ENCODE measurements at places on chromosomes 12 and 14. TPM values are rescaled to one million over a fixed set of nuclear protein-coding genes. Genes with fewer than 3 reads are reported as not detected.
A peak's percentile ranks its signal among the peaks of the same experiment; 100 is the strongest.

Gene DHRS2
- polyA plus RNA-seq = 0.92 TPM

GRCh38 chr12:93632383-93632782 is 44.8 kb upstream of the CRADD start:
- H3K27ac ChIP-seq = no peak overlapping the region
- no peak for DNase-seq
- no peaks in the 10 kb centered on the region for H3K36me3 ChIP-seq
- no peak overlapping the region for H3K4me3 ChIP-seq

- no peak overlapping the region for H3K27ac ChIP-seq
- H3K36me3 ChIP-seq = no peaks in the 10 kb centered on the region
- no peaks in the 10 kb centered on the region for H3K27me3 ChIP-seq
- no peaks in the 10 kb centered on the region for H3K4me1 ChIP-seq
Observed at GRCh38 chr12:6423267-6424007, 21.3 kb upstream of the CD27 start.

DNA sequence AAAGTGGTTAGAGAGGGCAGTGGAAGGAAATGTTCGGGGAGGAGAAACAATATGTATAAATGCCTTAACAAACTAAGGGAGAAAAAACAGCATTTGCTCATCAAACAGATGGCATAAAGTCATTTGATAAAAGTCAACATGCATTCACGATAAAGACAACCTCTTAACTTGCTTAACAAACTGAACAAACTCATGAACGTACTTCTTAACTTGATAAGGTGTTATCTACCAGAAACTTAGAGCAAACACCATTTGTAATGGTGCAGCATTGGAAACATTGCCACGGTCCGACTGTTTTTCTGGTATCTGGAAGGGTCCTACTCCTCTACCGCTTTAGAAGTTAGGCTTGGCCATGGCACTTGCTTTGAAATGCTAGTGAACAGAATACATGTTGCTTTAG is 4.2 kb upstream of the RPS6KL1 start:
- H3K27me3 ChIP-seq = no peaks in the 10 kb centered on the region
- no peak overlapping the region for H3K4me3 ChIP-seq
- peaks cover 5% of the 10 kb centered on the region for H3K4me1 ChIP-seq
- no peak overlapping the region for H3K27ac ChIP-seq

DNA sequence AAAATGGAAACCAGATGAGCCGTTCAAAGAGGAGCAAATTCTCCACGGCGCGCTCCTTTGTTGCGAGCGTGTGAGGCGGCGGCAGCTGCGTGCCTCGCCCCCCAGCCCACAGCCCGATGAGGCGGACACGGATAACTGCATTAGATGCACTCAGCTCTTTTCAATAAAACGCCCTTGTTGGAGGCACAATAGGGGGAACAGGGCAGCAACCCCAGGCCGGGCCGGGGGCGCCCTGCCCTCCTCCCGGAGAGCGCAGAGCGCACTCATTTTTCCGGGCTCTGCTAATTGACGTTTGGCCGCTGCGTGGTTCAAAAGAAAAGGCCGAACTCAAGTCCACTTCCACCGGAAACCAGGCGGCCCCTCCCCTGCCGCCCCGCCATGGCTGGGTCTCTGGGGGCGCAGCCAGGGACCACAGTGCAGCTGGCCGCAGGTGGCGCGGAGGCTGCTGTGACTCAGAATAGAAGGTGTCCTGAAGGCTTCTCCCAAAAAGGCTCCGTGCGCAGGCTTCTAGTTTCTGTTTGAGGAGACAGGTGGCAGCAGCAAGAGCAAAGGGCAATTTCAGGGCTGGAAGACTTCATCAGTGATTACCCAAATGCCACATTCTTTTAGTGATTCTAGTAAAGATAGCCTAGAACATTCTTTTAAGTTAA is 29.0 kb upstream of the SMOC1 start:
- no peaks in the 10 kb centered on the region for H3K4me1 ChIP-seq
- no peaks in the 10 kb centered on the region for H3K36me3 ChIP-seq
- no peaks in the 10 kb centered on the region for H3K27me3 ChIP-seq
- H3K4me3 ChIP-seq = no peak overlapping the region

- H3K4me3 ChIP-seq = no peak overlapping the region
- H3K27me3 ChIP-seq = no peaks in the 10 kb centered on the region
- H3K27ac ChIP-seq = no peak overlapping the region
- H3K4me1 ChIP-seq = peaks cover 24% of the 10 kb centered on the region
Observed at GRCh38 chr12:69097619-69098368, 141.6 kb upstream of the CPSF6 start.

Gene CCDC92
- 0.37 TPM for polyA plus RNA-seq

GRCh38 chr12:76108356-76108755 is 23.9 kb upstream of the NAP1L1 start:
- no peaks in the 10 kb centered on the region for H3K4me1 ChIP-seq
- no peak overlapping the region for H3K4me3 ChIP-seq
- no peak for DNase-seq
- H3K27ac ChIP-seq = no peak overlapping the region
- no peaks in the 10 kb centered on the region for H3K27me3 ChIP-seq
- H3K36me3 ChIP-seq = no peaks in the 10 kb centered on the region

Gene FITM1
- polyA plus RNA-seq = 0.57 TPM

Gene WNT5B
- polyA plus RNA-seq = 1.4 TPM

GRCh38 chr14:76876076-76876475 is 49.9 kb downstream of the LRRC74A start:
- no peak overlapping the region for H3K4me3 ChIP-seq
- no peak overlapping the region for H3K27ac ChIP-seq
- peak; percentile 90 for DNase-seq
- no peaks in the 10 kb centered on the region for H3K36me3 ChIP-seq
- H3K4me1 ChIP-seq = no peaks in the 10 kb centered on the region

- H3K4me1 ChIP-seq = no peaks in the 10 kb centered on the region
- H3K36me3 ChIP-seq = no peaks in the 10 kb centered on the region
- H3K27me3 ChIP-seq = no peaks in the 10 kb centered on the region
- no peak overlapping the region for H3K27ac ChIP-seq
Observed at GRCh38 chr12:8664228-8664913, 1.7 kb upstream of the MFAP5 start.

DNA sequence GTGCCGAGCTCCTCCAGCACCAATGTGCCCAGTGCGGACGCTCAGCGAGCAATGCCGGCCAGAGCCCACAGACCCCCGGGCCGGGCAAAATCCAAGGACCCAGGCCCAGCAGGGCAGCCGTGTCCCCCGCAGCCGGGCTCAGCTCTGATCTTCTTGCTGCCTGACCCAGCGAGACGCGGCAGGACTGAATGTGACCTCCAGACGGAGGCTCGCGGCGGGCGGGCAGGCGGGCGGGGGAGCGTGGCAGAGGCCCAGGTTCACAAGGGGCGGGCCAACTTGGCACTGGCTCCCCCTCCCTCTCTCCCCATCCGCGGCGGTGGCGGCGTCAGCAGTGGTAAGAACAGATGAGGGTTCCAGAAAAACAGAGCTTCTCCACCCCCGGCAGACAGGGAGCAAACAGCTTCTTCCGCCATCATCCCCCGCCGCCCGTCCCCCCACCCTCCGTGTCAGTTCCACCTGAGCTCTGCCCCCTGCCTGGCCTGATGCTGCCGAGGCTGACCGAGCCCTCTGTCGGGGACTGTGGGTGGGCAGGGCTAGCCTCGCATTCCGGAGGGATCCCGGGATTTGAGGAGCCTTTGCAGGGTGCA is 94.3 kb downstream of the RFLNA start:
- no peak overlapping the region for H3K27ac ChIP-seq
- no peaks in the 10 kb centered on the region for H3K27me3 ChIP-seq
- H3K36me3 ChIP-seq = no peaks in the 10 kb centered on the region
- no peaks in the 10 kb centered on the region for H3K4me1 ChIP-seq

- H3K27ac ChIP-seq = peak overlapping the region; percentile 96
- H3K4me1 ChIP-seq = peaks cover 56% of the 10 kb centered on the region
- peaks cover under 1% of the 10 kb centered on the region for H3K36me3 ChIP-seq
- H3K27me3 ChIP-seq = no peaks in the 10 kb centered on the region
Observed at GRCh38 chr12:54262403-54262925, 17.5 kb downstream of the CBX5 start.
